Panc1 (cell line): ENCODE measurements at places on chromosomes 12 and 14.

GRCh38 chr14:20836668-20837338 lies 34.2 kb upstream of the RNASE1 start:
- DNase-seq = no peak

GRCh38 chr12:69284131-69284530 lies 44.8 kb downstream of the CPSF6 start:
- no peak for DNase-seq

DNA sequence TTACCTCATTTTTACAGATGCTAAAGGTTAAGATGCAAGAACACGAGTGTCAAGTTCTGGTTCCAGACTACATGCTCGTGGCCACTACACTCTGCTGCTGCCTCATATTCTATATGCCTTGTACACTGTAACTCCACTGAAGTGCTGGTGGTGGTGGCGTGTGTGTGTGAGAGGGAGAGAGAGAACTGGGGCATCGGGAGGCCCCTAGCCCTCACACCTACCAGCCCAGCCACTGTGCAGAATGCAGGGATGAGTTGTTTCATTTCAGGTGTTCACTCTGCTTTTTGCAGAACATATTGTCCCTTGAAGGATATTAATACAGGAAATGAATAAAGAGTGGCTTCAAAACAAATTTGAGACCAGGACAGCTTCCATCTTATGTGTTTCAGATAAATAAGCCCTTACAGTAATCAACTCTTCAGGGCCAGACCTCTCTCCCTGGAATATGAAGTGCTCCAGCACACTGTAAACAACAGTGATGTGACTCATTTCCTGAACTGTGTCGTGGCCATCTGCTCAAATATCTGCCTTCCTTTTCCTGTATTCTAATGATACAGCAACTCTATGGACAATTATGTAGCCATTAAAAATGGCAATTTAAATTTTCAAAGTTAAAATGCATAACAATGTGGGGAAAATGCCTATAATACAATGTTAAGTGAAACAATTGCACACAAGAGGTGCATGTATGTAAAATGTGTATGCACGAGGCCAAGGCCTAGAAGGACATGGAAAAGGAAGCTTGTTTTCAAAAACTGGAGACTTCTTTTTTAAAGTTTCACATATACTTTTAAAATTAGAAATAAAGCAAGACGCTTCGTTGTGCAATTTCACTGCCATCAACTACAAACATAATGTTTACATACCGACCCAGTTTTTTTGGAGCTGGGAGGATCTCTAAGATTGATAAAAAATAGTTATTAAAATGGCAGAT lies 215.4 kb downstream of the PELI2 start:
- no peak for DNase-seq

GRCh38 chr14:90891326-90891725 lies 75.1 kb upstream of the TTC7B start:
- no peak for DNase-seq

DNA sequence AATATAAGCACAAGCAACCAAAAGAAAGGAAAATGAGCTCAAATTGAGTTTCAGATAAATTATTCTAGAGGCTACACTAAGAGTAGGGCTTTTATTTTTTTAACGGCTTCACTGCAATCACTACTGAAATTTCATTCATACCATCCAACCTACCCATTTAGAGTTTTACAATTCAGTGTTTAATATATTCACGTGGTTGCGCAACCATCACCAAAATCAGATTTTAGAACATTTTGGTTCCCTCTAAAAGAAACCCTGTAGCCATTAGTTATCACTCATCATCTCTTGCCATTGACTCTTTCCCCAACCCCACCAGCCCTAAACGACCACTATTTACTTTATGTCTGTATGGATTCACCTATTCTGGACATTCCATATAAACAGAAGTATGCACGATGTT lies 401.5 kb downstream of the MDGA2 start:
- no peak for DNase-seq

GRCh38 chr14:74211945-74212580 lies 27.2 kb upstream of the VSX2 start:
- no peak for DNase-seq

DNA sequence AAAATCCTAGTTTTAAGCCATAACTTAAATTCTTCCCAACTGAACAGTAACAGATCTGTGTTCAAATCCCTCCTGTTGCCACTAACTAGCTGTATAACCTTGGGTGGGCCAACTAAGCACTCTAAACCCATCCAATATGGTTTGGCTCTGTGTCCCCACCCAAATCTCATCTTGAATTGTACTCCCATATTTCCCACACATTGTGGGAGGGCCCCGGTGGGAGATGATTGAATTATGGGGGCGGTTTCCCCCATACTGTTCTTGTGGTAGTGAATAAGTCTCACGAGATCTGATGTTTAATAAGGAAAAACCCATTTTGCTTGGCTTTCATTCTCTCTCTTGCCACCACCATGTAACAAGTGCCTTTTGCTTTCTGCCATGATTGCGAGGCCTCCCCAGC lies 1.2 kb upstream of the KRT4 start:
- no peak for DNase-seq

DNA sequence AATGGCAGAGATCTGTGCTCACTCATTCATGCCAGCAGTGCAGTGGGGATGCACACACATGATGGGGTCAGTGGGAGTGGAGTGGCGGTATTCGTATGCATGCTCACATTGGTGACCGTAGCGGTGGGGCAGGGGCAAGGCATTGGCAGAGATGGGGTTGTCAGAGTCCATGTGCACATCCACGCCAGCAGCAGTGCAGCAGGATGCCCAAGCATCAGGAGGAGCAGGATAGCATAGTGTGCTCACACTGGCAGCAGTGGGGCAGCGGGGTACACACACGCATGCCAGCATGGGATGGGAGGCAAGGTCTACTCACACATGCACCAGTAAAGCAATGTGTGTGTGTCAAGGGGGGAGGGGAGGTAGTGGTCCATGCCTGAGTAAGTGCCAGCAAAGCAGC lies 89.4 kb upstream of the GARIN6 start:
- DNase-seq = no peak

DNA sequence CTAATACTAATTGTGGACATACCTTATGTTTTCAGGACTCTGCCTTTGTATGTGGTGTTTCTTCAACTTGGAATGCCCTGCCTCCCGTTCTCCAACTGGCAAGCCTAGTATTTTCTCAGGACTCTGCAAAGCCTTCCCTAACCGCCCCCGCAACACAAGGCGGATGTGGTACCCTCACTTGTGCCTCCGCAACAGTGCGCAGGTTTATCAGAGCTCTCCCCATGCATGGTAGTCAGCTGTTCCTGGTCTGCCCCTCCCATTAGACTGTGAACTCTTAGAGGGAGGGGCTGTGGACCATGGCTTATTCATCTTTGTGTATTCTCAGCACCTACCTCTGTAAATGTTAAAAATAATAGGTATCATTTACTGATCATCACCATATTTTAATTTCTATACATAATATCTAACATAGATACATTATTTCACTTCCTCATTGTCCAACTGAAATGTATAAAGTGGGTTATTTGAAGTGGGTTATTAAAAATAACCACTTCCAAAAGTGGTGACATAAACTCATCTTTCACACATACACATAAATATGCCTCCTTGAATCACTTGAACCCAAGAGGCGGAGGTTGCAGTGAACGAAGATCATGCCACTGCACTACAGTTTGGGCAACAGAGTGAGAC lies 9.0 kb downstream of the LPAR5 start:
- DNase-seq = no peak

- no peak for DNase-seq
Measured at GRCh38 chr14:24674204-24674970, 40.4 kb upstream of the GZMB start.

DNA sequence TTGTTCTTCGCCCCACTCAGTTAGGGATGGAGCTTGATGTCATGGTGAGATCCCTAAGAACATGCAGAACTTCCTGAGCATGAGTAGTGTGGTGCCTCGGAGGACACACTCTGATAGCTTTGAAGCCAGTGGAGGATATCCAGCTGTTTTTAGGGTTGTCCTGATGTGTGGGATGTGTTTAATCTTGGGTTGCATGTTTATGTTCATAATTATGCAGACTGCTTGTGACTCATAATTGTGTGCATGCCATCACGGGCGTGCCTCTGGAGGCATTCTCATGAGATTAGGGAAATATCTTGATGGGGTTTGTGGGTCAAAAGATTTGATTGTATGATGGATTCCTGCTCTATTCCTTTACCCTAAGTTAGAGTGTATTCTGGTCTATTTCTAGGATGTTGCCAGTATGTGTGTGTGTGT lies 267.4 kb upstream of the PELI2 start:
- DNase-seq = no peak

- DNase-seq = no peak
Measured at GRCh38 chr14:79543967-79544697, 667.2 kb downstream of the DIO2 start.

GRCh38 chr14:101903111-101903561 lies 61.2 kb upstream of the DYNC1H1 start:
- no peak for DNase-seq

DNA sequence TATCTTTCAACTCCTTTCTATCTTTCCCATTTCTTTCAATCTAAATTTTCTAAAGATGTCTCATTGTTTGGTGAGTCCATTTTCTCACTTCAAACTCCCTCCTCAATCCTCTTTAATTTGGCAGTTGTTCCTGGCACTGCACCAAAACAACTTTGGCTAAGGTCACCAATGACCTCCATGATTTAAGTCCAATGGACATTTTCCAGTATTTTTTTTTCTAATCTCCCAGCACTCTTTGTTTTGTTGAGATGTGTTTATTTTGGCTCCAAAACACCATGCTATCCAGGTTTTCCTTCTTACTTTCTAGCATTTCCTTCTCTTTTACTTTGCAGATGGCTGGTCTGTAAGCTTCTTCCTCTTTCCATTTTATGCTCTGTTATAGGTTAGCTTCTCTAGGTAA lies 42.5 kb upstream of the OTOGL start:
- DNase-seq = no peak

DNA sequence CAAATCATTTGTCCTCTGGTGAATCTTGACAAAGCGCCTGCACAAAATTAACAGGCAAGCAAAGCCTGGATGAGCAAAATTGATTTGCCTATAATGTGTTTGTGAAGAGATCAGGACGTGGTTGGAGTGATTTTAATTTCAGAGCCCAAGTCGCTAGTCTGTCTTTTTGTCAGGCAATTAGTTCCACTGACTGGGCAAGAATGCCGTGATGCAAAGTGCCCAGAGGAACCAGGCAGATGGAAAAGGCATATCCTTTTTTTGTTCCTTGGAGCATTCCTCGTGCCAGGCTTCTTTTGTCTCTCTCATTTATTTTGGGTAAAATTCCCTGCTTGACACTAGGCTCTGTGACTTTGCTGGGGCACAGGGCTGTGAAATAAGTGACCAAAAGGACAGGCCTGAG lies 65.9 kb upstream of the CCDC198 start:
- DNase-seq = no peak

GRCh38 chr12:60935981-60936761 lies 1324.0 kb upstream of the USP15 start:
- no peak for DNase-seq

DNA sequence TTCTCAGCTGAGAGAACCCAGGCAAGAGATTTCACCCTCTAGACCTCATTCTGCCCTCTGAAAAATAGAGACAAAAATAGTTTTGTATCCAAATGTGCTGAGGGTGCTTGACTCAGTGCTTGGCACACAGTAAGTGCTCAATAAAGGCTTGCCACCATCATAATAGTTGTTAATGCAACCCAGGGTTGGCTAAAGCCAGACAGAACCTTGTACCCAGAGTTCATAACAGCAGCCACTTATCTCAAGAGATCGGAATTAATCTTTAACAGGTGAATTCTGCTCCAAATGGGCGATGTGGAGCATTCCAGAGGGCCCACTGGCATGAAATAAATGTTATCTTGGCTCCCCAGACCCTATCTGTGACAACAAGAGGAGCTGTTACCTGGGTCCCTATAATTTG lies 2.9 kb downstream of the TRPV4 start:
- DNase-seq = no peak

GRCh38 chr12:12748044-12748443 lies 30.9 kb downstream of the CDKN1B start:
- DNase-seq = no peak

DNA sequence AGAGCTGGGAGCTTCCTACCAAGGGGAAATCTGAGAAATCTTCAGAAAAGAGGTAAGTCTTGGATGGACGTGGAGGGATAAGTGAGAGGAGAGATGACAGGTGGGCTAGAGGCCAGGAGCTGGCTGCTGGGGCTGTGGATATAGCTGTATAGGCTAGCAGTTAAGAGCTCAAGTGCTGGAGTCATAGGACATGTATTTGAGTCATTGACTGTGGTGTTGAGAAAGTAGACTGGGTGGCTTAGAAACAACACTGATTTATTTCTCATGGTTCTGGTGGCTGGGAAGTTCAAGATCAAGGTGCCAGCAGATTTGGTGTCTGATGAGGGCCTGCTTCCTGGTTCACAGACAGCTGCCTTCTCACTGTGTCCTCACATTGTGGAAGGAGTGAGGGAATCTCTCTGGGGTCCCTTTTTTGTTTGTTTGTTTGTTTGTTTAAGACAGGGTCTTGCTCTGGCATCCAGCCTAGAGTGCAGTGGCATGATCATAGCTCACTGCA lies 151.1 kb upstream of the FUT8 start:
- DNase-seq = no peak

- no peak for DNase-seq
Measured at GRCh38 chr12:127823801-127824200, 443.2 kb upstream of the TMEM132C start.

- DNase-seq = no peak
Measured at GRCh38 chr14:92595267-92595666, 81.7 kb downstream of the RIN3 start.

GRCh38 chr14:104119488-104120251 lies 18.7 kb upstream of the KIF26A start:
- DNase-seq = no peak

DNA sequence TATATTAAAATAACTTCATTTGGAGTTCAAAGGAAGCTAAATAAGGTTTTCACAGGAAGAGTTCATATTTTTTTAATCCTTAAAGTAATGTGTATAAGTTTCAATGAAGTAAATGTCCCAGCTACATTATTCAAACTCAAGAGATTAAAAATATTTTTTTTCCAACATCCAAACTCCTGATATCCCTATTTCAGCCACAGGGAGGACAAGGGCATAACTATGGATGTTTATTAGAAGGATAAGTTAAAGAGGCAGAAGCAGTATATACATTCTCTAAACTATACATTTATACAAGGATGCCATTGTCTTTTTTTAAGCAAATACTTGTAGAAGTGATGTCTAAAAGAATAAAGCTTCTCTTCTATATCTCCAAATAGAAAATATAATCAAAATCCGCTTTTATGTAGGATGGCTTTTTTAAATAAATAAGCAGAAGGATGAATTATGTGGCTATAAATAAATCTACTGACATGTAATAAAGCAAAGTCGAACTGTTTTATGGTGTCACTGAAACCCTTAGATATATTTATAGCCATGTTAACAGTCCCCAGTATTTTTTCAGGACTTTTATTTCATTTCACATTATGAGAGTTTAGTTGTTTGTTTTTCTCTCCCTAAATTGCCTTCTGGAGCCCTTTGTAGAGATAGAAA lies 936.5 kb downstream of the DIO2 start:
- DNase-seq = no peak

- no peak for DNase-seq
Measured at GRCh38 chr12:106080791-106081170, 58.0 kb downstream of the NUAK1 start.

GRCh38 chr14:74459976-74460375 lies 33.1 kb downstream of the NPC2 start:
- no peak for DNase-seq

- DNase-seq = no peak
Measured at GRCh38 chr12:72647139-72647538, 375.0 kb downstream of the TRHDE start.

GRCh38 chr12:88383405-88383804 lies 196.9 kb downstream of the KITLG start:
- DNase-seq = no peak

GRCh38 chr12:46657453-46658411 lies 168.1 kb downstream of the SLC38A4 start:
- DNase-seq = no peak
